ENCODE measurements at places on chromosomes 7 and 10. TPM values are rescaled to one million over a fixed set of nuclear protein-coding genes. Genes with fewer than 3 reads are reported as not detected.

PRF1 gene
- 5.8 TPM for total RNA-seq

KNDC1 gene
- total RNA-seq: not detected

KIAA1217 gene
- total RNA-seq: not detected

CCDC3 gene
- total RNA-seq: not detected

COL1A2 gene
- total RNA-seq: not detected

PTPN20 gene
- total RNA-seq: not detected

LRRC18 gene
- not detected for total RNA-seq

CREM gene
- total RNA-seq: 32.2 TPM

HOXA4 gene
- total RNA-seq: 2.0 TPM

DPYSL4 gene
- total RNA-seq: not detected

C10orf143 gene
- total RNA-seq: 6.1 TPM

Data from OCI-LY7 (cell line).